ENCODE measurements at places on chromosomes 3 and 15. TPM values are rescaled to one million over a fixed set of nuclear protein-coding genes. Genes with fewer than 3 reads are reported as not detected.

- ATAC-seq: no peak
Measured at GRCh38 chr15:67836477-67836876, 3.4 kb downstream of the RNU6-1 start.

The DPPA2 gene
- total RNA-seq: not detected

DNA sequence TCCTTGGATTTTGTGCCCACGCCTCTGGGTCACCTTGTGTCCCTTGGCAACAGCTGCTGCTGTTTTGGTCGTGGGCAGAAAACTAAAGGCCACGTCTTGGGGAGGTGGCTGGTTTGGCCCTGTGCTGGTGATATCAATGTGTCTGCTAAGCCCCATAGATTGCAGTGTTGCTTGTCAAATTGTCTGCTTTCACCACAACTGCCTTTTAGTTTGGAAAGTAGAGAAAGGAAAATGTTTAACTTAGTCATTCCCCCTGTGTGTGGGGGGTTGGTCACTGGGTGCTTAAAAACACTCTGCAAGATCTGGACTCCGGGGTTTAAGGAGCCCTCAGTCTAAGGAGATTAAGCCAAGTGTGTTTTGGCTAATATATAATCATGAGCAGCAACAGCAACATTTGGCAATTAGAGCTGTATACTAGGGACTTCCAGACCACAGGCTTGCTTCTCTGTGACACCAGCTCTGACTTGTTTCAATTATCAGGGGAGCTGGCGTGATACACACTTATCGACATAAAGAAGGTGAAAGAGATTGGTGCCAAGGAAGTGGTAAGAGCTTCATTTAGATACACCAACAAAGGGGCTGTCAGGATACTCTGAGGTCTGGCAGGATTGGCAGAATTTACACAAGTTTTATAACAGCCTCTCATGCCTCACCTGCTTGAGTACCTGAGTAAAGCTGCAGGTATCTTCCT, 3.5 kb downstream of the SMAD3 start:
- no peak for ATAC-seq

DNA sequence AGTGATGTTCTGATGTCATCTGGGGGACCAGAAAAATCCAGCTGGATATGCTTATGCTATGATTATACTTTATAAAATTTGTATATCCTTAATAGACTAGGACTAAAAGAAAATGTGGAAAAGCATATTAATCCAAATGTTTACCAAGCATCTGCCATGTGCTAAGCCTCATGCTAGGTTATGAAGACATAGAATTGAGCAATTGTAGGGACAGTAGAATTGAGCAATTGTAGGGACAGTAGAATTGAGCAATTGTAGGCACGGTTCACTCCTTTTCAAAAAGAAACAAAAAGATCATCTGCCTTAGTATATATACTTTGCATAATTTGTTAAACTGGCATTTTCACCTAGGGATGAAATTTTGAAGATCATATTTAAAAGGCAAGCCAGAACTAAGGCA, 18.3 kb downstream of the ABHD5 start:
- peak; percentile 90 for ATAC-seq

DNA sequence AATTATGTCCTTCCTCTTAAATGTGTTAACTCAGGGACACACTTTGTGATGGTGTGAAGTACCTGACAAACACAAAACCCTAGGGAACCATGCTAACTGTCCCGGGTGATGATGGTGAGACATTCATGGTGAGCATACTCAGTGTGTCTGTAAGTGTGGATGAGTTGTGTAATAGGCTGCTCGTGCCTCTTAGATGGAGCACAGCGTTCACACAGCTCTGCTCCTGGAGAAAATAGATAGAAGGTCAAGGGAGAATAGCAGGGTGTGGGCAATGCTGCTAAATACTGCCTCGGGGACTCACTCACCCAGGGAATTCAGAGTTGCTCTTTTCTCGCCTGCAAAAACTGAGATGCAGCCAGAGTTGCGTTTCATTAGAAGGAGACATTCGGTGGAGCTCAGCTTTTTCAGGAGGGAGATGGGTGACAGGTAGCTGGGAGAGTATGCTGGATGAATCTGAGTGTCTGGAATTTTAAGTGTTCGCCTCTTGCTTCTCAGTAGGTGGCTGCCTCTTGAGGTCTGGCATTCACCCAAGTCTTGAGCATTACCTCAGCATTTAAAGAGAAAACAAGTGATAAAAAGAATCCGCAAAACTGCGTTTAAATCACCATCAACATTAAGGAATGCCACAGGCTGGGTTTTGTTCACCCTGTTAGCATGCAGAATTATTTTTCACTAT, 813.2 kb downstream of the AGBL1 start:
- no peak for ATAC-seq

GRCh38 chr15:81133782-81134461, at the start of gene CFAP161:
TSS of gene CFAP161 (plus strand) at chr15:81134270. CDS start at chr15:81134330, 60 bp downstream.
- peak; percentile 87 for ATAC-seq

- ATAC-seq: no peak
Measured at GRCh38 chr3:31635545-31635944, 102.8 kb downstream of the STT3B start.

DNA sequence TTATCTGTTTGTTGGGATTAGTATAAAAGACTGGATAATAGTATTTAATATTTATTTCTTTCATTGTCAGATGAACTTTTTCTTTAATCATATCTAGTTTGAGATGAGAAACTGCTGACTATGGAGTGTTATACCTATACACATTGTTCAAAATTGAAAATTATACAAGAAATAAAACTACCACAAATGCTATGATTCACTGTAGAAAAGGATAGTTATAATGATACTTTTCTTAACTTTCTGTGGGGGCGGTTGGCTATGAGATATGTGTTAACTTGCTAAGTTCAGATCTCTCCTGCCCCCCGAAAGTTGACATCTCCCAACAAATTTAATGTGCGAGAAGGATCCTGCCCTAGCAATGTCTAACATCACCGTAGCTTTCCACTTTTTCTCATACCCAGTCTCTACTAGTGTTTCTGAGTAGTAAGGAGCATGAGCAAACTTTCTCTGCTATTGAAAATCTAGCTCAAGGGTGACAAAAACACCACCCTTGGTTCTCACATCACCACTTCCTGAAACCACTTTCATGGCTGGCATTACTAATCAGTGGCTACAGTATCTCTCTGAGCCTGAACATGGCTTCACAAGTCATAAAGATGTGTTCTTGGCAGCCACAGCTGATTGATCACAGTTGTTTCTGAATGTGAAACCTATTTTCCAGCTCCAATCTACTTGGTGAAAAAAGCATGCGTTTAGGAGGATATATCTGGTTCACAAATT, 15.8 kb upstream of the SAMMSON start:
- no peak for ATAC-seq

The ECE2 gene
- total RNA-seq: 0.42 TPM

GRCh38 chr15:88115486-88116152, 140.9 kb downstream of the NTRK3 start:
- ATAC-seq: no peak

DNA sequence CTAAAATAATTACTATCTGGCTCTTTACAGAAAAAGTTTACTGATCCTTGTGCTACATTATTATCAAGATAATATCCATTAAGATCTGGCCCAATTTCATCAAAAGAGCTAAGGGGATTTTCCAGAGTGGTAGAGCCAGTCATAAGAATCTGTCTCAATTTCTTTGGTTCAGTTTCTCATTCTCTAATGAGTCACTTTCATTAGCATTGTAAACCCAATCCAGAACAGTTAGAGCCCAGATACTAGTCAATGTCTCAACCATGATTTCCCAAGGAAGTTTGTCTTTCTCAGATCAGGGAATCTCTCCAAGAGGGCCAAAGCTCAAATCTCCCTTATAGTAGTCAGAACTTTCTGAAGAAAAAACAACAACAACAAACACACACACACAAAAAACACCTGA, 131.1 kb upstream of the PPP2R3A start:
- ATAC-seq: no peak

DNA sequence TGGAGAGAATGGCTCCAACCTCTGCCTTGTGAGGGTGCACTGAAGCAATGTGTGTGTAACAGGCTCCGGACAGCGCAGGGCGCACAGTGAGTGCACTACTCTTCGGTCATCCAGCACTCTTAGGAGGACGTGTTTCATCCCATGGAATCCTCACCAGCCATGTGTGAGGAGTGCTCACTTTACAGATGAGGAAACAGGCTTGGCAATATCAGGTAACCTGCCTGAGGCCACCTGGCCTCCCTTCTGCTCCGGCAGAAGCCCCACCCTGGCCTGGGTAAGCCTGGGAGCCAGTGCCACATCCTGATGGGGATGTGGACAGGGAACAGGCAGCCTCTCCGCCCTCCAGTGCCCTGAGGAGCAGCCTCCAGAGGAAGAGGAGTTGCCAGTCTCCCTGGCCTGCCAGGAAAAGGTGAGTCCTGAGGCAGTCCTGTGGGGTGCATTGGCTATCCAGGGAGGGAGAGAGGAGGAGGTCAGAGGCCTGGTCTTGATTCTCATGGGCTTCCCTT, 39.4 kb upstream of the LIMD1 start:
- no peak for ATAC-seq

The THPO gene
- total RNA-seq: not detected

DNA sequence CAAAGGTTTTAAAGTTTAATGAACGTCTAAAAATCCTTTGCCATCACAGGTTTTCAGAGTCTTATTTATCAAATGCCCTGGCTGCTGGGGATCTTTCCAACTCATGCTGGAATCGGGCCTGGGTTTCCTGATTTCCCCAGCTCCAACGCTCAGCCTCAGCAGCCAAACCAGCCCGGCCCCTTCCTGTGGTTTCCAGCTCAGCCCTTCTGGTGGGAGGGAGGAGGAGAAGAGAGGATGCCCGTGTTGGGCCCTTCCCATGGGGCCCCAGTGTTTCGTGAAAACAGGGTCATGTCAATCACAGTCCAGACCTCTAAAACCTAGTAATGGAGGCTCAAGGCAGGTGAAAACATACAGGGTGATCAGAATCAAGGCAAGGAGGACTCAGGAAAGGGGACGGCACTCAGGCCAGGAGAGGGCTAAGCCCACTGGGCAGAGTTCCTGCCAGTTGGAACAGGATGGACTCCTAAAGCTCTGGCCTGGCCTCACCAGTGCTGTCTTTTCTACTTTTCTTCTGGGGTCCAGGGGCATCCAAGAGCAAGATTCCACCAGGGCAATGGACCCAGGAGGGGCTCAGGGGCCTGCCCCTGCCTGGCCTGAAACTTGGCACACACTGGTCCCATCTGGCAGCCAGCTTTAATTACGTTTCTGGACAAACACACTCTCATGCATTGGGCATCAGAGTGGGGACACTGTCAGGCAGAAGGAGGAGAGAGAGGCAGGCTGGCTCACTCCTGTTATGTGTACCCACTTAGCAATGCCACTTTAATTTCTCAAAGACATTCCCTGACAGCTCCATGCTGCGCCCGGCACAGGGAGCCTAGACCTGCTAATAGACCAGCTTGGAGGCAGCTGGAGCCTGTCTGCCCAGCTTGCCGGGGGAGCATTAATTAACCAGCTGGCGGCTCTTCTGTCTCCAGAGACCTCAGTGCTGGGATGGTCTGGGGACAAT, 194.6 kb downstream of the FAM43A start:
- peak; percentile 42 for ATAC-seq

DNA sequence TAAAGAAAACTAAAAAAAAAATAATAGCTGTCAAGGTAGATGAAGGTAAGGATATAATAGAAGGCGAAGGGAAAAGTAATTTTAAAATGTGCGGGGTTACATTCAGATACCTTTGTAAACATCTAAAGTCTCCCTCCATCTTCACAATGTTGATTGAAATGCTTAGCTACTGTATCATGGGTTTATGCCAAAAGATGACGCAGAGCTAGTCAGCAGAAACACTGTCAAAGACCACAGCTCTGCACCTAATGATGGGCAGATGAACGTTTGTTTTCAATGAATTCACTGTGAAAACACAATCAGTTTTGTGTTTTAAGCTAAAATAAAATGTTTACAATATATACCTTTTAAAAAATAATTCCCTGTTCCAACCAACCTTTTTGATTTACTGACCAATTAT, 61.2 kb downstream of the RFTN1 start:
- no peak for ATAC-seq
